ENCODE measurements at places on chromosomes 2 and 18.

DNA sequence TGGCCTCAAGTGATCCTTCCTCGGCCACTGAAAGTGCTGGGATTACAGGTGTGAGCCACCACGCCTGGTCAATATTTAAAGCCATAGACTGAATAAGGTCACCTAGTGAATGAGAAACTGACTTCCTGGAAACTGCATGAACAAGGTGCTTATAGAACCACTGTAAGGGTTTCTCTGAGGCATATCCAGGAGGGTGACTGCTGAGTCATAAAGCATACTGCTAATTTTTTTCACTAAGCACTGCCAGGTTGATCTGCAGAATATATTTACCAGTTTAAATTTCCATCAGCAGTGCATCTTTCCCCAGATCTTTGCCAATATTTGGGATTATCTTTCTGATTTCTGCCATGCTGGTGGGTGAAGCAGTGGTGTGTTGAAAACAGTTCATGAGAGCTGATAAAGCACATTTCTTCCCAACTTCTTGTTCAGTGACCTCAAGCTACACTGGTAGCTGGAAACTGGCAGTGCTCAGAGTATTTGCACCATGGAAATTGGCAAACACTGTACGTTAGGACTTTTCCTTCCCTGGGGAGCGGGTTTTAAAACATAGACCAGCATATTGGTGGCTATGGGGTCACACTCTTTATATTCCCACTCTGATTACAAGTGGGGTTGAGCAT lies 4.2 kb upstream of the CLIP4 start:
- no peak for DNase-seq

GRCh38 chr2:40859617-40860016 lies 407.7 kb upstream of the SLC8A1 start:
- DNase-seq = no peak

GRCh38 chr2:85248773-85249509 lies 78.8 kb downstream of the TGOLN2 start:
- peak; percentile 92 for DNase-seq

DNA sequence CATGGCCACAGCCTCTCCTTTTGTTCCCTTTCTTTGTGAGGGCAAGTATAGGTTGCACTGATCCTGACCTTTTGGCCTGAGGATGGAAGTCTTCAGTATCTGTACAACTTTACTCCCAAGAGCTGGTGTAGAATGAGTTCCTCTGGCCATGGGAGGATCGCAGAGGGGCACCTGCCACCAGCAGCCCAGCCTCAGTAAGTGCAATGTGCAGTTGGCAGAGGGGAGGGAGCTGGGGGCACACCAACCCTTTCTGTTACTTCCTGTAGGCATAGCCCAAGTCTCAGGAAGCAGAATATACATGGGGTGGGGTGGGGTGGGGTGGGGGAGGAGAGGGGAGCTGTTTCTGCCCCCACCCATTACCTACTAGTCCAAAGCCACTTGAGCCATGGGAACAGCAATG lies 65.1 kb upstream of the AQP4 start:
- DNase-seq = no peak

- no peak for DNase-seq
Observed at GRCh38 chr18:50816419-50817166, 3.2 kb downstream of the MRO start.

Data from AG09309 (cell line).